GF-D8 (cell line): ENCODE measurements at places on chromosomes 2 and 18.
A peak's percentile ranks its signal among the peaks of the same experiment; 100 is the strongest.

- peak; percentile 74 for DNase-seq
Measured at GRCh38 chr2:171522052-171522787, at the start of gene CYBRD1. CYBRD1 (plus strand) TSS chr2:171522474; CDS start chr2:171522546, 72 bp downstream.

DNA sequence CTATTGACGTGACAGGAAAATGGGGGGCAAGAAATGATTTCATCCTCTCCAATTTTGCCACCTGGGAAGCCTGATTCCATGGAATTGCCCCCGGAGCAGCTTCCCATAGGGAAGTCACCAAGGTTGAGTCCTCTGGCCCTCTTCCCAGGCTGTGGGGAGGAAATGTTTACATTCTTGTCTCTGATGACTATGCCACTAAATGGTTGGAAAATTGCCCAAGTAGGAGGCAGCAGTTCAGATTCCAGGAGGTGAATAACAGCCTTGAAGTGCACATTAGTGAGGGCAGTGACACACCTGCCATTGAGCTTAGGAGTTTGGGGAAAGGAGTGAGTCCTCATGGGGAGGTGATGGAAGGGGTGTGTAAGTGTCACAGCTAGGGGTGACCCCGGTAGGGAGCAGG is 449.2 kb upstream of the DCC start:
- DNase-seq, result no peak

- DNase-seq, result no peak
Measured at GRCh38 chr2:143629340-143629739, 500.1 kb downstream of the ARHGAP15 start.

DNA sequence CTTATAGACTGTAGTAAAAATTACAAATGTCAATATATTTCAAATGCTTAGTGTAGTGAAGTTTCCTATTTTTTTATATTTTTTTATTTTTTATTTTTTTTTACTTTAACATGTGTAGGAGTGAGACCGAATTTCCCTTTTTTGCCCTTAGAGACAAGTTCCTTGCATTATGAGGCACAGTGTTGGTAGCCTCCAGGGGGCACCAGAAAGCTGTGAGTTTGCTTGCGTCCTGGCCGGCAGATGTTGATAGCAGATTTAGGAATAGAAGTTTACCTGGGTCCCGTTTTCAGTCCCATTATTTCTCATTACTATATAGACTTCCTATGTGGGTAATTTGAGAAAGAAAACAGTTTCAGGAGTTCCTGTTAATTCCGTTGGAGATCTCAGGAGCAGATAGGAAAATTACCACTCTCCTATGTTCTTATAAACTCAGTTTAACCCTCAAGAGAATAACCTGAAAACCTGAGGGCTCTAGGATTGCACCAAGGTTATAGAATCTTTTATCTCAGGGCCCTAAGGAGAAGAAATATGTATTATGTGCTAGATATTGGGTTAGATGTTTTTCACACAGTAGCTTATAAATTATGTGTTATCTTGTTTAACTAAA is 157.5 kb upstream of the SESTD1 start:
- no peak for DNase-seq

GRCh38 chr2:164843346-164843911 is 1.8 kb upstream of the COBLL1 start:
- no peak for DNase-seq

DNA sequence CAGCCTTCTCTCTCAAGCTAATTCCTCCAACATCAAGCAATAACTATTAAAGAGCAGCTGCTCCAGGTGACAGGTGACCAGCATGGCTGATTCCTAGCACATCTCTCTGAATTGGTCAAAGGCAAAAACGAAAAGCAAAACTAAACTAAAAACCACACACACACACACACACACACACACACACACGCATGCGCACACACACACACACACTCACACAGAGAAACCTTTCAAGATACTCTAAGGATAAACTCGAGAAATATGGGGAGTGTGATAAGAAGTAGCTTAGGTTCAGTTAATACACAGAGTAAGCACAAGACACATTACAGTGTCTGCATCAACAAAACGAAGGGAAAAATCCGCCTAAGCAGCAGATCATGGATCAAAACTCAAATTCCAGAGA is 74.5 kb upstream of the FZD7 start:
- DNase-seq, result no peak

DNA sequence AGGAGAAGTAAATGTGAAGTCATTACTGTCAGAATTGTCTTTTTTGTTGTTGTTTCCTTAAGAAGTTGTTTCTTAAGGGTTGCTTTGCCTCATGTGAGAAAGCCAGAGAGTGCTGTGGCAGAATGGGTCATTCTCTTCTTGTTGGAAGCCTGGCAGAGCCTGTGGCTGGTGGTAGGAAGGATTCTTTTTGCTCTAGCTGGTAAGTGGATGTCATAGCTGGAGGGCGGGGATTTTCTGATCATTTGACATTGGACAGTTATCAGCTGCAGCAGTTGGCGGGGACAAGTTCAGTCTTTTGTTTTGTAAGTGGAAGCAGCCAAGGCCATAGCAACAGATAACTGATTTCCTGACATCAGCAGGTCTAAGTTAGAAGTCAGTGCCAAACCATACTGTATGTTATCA is 5.5 kb upstream of the RMDN2 start:
- no peak for DNase-seq

DNA sequence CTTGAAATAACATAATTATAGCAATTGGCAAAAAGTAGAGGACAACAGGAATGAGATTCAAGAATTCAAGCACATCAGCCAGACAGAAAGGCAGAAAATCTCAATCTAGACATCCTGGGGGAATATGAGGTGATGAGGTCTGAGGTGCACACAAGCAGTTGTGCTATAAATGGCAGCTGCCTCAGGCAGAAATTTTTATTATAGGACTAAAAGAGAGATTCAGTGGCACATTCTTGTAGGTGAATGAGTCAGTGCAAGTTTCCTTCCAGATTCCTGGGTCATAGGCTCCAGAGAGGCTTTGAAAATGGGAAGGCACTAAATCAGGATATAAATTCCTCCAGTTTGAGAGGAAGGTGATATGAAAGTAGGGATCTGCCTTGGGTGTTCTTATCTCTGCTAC is 127.2 kb upstream of the THSD7B start:
- no peak for DNase-seq
